Breast epithelium (tissue), 4 donors: ENCODE measurements at places on chromosomes 2 and 18.

DNA sequence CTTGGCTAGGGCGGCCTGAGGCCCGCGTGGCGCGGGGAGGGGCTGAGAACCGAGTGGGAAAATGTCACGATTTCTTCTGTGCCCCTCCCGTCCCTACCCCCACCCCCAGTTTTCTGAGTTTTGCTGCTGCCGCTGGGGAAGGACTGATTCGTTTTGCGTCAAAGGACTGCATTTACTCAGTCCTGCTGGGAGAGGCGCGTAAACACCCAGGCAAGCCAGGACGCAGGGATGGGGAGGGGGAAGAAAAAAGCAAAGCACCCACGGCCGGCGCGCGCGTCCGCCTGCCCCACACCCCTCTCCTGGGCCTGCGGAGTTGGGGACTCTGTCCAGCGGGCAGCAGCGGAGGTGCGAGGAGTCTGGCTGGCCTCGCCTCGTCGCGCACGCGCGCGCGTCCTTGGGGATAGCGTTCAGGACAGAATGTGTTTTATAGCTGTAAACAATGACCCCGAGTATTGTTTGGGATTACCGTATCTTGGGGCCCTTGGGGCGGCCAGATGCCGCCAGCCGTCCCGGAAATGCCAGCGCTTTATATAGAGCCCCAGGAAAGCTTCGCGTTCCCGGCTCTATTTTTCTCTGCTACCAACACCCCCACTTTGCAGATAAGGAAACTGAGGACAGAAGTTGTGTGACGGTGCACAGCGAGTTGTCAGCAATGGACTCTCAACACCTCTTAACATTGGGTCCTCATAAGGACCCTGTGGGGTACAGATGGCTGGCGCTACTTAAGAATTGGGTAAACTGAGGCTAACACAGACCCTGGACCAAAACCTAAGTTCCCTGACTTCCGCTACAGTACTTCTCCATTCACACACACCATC, 1.7 kb upstream of the FOSL2 start:
- peak; percentile 79 for DNase-seq

- DNase-seq: no peak
Observed at GRCh38 chr2:201956361-201956760, 77.3 kb upstream of the FZD7 start.

DNA sequence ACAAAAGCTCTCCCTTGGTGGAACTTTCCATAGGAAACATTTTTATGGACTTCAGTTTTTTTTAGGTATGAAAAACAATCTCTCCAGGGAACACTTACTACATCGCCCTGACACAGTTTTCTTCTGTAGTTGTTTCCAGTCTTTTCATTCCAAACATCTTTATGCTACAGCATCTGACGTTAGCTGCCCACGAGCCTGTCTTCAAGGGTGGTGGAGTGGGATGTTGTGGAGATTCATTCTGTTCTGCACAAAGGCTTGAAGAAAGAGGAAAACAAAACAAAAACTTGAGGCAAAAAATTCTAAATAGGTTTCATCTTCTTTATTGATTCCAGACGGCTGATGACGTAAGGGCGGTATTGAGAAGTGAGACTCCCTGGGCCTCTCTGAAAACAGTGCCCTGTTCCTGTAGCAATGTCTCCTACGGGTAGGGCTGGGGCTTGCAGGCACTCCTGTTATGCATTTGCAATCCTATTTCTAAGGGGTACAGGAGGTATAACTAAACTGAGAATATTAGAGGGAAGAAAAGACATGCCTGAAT, 375.0 kb downstream of the RNF144A start:
- DNase-seq: no peak

- no peak for DNase-seq
Observed at GRCh38 chr2:163748420-163748819, 12.6 kb upstream of the FIGN start.

DNA sequence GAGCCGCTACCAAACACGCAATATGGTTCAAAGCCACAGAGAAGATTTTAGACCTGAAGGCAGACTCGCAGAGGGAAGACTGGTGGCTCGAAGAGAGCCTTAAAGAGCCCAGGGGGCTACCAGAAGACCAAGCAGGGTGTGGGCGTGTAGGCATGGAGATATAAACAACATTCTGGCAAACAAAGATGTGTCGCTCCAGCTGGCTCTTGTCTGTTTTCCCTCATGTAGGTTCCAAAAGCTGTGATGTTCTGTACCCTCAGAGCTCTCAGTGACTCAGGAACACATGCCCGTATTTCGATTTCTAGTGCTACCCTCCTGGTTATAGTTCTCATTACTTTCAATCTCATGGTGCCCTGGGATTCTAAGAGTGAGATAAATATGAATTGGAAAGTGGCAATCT, 44.5 kb downstream of the DOCK10 start:
- no peak for DNase-seq

DNA sequence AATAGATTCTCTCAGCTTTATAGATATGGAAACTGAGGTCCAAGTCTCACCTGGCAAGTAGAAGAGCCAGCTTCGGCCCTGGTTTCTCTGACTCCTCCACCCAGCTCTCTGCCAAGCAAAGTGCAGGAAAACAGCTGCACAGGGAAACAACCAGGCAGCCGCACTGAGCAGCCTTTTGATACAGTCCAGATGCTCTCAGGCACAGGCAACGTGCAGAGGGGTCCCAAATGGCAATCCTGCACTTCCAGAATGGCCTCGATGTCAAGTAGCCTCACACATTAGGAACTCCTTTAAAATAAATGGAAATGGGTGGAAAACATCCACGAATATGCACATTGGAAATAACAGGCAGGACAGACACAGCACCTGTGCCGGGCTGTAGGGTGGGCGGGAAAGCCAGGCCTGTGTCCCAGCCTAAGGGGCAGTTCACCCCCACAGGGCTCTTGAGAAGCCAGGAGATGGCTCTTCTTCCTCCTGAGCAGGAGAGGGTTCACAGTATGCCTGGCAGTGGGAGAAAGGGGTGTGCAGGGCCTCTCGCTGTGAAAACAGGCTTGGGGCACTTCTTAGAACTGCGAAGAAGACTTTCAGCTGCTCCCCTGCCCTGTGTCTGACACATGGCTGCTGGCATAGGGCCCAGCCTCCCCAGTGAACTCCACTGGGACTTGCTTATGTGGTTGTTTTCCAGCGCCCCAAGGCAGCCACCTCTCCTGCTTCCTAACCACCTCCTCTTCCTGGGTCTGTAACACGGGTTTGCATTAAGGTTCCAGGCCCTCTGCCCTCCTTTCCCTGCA, 63.9 kb upstream of the TUBA3E start:
- no peak for DNase-seq

GRCh38 chr2:230869914-230870543, 5.3 kb downstream of the ITM2C start:
- no peak for DNase-seq

DNA sequence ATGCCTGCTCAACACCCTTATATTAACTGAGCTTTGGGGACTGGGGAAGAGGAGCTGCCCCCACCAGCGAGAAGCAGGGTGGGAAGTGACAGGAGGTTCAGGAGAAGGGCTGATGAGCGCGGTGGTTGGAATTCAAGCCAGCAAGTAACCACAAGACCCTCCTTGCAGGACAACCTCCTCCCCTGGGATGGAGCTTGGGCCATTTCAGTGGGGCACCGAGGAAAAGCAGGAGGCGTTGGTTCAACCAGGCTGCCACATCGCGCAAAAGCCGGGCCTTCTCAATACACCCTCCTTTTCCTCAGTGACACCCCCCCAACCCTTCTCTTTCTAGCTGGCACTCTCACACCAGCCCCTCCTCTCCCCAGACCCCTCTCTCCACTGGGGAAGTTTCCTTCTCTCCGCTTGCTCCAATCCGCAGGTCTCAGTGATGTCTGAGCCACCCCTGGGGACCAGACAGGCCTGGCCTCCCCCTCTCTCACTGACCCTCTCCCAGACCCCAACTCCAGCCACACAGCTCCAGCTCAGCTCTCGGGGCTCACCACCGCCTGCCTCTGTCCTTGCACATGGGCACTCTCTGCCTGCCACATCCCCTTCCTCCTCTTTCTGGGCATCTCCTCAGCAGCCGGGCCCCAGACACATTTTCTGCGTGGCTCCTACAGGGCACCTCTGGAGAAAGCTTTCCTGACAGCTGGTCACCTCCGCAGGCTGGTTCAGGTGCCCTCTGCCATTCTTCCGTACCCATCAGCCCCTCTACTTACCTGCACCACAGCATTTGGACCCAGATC, 44.5 kb downstream of the KCNF1 start:
- no peak for DNase-seq

- no peak for DNase-seq
Observed at GRCh38 chr2:180144338-180144813, 137.3 kb upstream of the CWC22 start.

GRCh38 chr2:235135990-235136561, 184.3 kb downstream of the SH3BP4 start:
- DNase-seq: peak; percentile 57

GRCh38 chr2:200471928-200472645, 37.8 kb downstream of the KCTD18 start:
- DNase-seq: no peak

- DNase-seq: no peak
Observed at GRCh38 chr18:42743373-42744138, 371.9 kb downstream of the RIT2 start.

- no peak for DNase-seq
Observed at GRCh38 chr2:157218911-157219310, 38.6 kb upstream of the GALNT5 start.

GRCh38 chr2:19171409-19171808, 187.0 kb downstream of the OSR1 start:
- DNase-seq: no peak

DNA sequence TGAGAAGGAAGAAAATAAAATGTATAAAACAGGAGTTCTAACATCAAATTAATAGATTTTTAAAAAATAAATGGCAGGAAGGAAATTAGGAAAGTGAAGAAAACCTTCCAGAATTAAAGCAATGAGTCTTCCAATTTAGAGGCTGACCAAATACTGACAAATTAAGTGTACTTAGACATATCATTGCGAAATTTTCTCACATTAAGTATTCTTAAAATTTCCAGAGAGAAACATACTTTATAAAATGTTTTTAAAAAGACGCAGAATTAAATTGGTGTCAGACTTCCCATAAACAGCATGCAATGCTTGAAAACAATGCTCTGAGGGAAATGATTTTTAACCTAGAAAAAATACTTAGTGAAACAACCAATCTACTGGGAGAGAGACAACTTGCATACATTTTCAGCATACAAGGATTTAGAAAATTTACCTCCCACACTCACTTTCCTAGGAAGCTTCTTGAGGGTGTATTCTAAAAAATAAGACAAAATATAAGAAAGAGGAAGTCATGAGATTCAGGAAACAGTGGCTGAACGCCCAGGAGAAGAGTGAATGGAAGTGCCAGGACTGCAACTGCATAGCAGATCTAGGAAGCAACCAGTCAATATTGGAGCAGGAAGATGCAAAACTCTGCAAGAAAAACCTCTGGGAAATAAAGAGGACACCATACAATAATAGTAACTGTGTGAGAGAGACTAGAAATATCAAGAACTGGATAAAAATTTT, 339.9 kb downstream of the ADCYAP1 start:
- DNase-seq: no peak

GRCh38 chr18:45447355-45448265, 167.7 kb upstream of the SLC14A2 start:
- no peak for DNase-seq

GRCh38 chr18:29147944-29148343, 971.0 kb upstream of the CDH2 start:
- DNase-seq: no peak

GRCh38 chr18:41396211-41396610, 558.8 kb upstream of the PIK3C3 start:
- no peak for DNase-seq

- DNase-seq: no peak
Observed at GRCh38 chr18:78906066-78906465, 73.6 kb upstream of the SALL3 start.

DNA sequence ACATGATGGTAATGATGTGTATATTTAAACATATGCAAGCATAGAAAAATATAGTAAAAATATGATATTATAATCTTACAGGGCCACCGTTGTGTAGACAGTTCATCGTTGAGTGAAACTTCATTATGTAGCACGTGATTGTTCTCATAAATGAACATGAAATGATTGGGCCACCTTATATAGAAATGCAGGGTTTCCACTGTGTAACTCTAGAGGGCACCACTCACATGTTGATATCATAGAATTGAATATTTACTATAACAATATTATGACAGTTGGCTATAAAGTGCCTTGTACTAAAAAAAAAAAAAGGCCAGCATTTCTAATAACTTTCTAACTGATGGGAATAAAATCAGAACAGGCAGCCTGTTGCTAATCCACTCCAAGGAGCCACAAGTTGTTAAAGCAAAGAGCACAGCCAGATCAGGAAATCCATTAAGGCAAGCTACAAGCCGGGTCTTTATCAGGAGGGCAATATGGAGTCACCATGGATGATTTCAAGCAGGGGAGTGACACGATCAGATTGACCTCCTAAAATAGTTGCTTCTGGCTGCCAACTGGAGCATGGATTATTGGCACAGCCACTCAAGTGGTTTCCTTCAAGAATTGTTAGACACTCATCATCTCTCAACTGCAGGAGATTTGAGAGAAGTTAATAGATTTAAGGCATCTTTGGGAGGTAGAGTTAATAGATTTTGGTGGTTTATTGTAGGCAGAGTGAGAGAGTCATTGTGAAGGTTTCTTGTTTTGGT, 16.7 kb downstream of the IL1F10 start:
- DNase-seq: no peak

DNA sequence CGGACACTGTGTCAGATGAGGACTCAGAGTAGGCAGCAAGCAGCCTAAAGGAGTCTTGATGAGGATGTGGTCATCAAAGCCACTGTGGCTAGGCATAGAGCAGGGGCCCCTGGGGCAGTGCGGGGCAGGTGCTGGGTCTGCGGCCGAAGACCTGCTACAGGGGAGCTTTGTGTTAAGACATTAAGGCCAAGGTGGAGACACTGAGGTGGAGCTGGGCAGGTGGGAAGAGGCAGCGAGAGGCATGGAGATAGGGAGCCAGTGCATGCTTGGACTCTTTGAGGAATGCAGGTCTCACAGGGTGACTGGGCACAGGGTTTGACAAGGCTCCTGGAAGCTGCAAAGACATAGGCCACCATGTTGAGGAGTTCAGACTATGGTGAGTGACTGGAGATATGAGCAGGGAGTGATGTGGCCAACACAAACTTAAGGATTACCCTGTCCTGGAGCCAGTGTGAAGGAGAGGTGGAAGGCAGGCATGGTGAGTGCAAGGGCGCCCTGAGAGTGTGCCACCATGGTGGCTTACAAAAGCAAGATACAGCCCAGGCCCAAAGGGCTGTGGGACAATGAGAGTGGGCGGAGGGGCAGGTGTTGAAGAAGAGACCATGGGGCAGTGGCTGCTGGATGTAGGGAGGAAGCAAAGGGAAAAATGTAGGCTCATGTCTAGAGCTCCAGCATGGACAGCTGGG, 450.9 kb upstream of the HS6ST1 start:
- DNase-seq: peak; percentile 27
